ENCODE measurements at places on chromosomes 6 and 20.

DNA sequence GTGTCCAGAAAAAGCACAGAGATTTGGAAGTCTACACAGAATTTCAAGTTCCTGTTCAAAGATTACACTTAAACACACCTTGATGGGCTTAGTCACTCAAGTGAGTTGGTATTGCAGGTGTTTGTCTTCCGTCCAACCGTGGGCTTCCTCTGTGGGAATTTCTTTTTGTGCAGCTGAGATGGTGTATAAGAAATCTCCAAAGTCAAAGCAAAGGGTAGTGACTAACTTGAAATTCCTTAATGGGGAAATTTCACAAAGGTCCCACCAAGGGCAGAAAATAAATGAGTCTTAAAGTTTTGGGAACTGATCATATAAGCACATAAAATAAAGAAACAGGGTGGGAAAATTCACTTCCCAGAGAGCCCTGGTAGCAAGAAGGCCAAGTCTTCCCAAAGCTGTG is 102.0 kb upstream of the TNFAIP3 start:
- DNase-seq, result no peak

DNA sequence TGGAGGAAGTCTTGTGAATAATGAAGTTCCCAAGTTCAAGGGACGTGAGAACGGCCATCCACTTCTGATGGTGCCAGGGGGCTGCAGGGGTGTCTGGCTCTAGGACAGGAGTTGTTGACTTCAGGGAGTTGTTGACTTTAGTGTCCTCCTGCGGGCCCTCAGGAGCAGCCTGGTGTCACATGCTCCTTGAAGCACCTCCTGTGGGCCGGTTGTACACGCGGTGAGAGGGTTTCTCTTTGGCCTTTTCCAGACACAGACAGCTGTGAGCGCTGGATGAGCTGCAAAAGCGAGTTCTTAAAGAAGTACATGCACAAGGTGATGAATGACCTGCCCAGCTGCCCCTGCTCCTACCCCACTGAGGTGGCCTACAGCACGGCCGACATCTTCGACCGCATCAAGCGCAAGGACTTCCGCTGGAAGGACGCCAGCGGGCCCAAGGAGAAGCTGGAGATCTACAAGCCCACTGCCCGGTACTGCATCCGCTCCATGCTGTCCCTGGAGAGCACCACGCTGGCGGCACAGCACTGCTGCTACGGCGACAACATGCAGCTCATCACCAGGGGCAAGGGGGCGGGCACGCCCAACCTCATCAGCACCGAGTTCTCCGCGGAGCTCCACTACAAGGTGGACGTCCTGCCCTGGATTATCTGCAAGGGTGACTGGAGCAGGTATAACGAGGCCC is 77.8 kb downstream of the ISM1 start:
- DNase-seq, result no peak

- DNase-seq, result no peak
Measured at GRCh38 chr6:109760208-109760607, 69.1 kb downstream of the FIG4 start.

DNA sequence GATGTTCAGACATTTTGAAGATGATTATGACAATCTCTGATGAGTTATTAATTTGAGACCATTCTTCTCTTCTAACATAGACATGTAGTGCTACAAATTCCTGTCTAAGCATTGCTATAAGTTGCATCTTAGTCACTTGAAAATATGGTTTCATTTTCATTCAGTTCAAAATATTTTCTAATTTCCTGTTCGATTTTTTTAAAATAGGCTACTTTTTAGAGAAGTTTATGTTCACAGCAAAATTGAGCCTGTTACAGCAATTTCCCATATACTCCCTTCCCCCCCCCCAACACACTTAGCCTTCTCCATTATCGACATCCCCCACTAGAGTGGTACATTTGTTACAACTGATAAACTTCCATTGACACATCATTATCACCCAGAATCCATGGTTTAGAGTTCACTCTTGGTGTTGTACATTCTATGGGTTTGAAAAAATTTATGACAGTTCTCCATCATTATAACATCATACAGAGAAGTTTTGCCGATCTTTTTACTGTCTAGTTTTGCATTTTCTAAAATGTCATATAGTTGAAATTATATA is 31.2 kb downstream of the PLAGL1 start:
- DNase-seq, result no peak

- no peak for DNase-seq
Measured at GRCh38 chr6:6703699-6704098, 115.2 kb downstream of the LY86 start.

DNA sequence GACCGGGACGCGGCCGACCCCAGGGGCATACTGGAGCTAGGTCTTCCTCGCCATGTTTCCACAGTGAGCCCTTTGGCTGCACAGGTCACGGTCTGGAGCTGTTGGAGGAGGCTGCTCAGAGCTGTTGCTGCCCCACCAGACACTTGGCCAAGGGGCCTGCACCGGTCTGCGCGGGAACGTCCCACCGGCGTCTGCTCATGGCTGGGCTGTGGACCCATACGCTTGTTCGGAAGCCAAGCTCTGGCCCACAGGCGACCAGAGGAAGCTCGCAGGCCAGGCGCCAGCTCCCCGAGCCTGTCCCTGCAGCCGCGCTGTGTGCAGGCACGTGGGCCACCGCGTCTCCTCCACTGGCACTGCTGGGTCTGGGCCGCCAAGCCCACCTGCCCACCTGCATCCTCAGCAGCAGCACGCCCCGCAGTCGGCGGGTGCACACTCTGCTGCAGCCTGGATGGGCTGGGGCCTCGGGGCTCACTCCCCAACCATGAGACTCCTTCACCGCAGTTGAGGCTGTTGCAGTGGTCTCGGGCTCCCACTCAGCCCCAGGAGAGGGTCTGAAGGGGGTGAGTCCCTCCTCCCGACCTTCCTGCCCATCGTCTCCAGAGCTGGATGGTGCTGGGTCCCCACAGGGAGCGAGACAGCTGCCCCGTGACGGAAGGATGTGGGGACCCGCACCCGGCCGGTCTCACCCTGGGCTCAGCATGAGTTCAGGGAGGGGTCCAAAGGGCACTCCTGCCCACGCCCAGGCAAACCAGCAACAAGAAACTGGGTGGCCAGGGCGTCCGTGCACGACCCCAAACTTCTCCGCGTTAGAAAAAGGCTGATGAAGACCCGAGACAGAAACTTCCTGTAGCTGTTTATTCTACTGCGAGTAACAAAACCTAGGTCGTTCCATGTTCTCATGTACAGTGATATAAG is 15.5 kb upstream of the TCFL5 start:
- peak; percentile 87 for DNase-seq

DNA sequence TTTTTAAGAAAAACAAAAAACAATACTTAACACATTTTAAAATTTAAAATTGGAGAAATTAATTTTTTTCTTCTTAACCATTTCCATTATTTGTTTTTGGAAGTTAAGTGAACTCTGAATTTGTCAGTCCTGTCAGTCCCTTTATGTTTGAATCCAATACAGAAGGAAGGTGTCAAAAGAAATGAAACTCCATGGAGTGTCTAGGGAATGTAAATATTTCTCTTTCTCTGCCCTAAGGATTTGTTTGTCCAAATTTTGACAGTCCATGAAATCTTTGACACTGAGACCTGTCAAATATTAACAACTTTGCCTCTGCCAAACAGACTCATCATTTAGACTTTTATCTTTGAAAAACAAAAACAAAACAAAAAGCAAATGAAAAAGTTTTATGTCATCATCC is 166.4 kb downstream of the EPHA7 start:
- no peak for DNase-seq

- no peak for DNase-seq
Measured at GRCh38 chr6:79201143-79201542, 33.3 kb downstream of the HMGN3 start.

GRCh38 chr6:111423960-111424846 is 58.8 kb downstream of the REV3L start:
- DNase-seq, result no peak

GRCh38 chr6:46963626-46964025 is 41.9 kb upstream of the ADGRF5 start:
- no peak for DNase-seq

GRCh38 chr6:55227862-55228261 is 53.5 kb downstream of the HCRTR2 start:
- no peak for DNase-seq

- no peak for DNase-seq
Measured at GRCh38 chr20:59165396-59165795, 1.8 kb downstream of the ZNF831 start.

DNA sequence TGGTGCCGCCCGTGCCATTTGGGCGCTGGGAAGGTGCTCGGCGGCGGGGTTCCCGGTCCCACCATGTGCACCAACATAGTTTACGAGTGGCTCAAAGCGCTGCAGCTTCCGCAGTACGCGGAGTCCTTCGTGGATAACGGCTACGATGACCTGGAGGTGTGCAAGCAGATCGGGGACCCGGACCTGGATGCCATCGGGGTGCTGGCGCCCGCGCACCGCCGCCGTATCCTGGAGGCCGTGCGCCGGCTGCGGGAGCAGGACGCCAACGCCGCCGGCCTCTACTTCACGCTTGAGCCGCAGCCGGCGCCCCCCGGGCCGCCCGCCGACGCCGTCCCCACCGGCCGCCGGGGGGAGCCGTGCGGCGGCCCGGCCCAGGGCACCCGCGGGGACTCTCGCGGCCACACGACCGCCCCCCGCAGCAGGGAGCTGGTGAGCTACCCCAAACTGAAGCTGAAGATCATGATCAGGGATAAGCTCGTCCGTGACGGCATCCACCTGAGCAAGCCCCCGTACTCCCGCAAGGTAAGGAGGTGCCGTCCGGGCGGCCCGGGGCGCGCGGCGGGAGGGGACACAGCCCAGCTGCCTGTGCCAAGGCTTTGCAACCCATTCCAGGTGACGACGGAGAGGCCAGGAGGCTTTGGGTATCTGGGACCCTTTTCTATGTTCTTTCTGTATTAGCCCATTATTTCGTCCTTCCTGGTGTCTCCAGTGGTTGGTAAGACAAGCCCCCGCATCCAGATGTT is 547 bp downstream of the SAMD5 start:
- DNase-seq, result no peak

DNA sequence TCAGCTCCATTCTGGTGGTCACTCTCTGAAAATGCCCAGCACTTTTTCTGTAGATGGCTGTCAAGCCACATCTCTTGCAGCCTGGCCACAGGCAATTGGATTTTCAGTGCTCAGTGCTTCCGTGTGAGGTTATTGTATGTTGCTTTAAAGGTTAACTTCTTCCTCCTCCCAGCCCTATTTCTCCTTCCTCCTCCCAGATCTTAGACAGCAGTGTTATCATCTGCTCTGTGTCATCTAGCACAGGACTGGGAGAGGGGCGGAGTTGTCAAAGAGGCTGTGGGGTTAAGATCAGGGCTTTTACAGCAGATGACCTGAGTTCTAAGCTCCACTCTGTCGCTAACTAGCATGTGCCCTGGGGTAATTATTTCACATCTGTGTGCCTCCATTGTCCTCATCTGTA is 129.0 kb downstream of the PHACTR3 start:
- peak; percentile 38 for DNase-seq

DNA sequence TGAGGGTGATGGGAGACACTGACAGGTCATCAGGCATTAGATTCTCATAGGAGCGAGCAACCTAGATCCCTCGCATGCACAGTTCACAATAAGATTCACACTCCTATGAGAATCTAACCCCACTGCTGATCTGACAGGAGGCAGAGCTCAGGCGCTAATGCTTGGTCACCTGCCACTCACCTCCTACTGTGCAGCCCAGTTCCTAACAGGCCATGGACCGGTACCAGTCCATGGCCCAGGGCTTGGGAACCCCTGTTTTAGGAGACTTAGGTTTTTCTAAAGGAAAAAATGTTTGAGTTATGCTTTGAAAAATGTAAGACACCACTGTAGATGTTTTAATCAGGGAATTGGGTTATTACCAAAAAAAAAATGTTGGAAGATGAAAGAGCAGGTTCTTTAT is 6.7 kb downstream of the HLA-E start:
- DNase-seq, result no peak

GRCh38 chr6:108798670-108799353 is 49.4 kb upstream of the ARMC2 start:
- no peak for DNase-seq

- peak; percentile 51 for DNase-seq
Measured at GRCh38 chr20:53809217-53809616, 215.6 kb upstream of the ZNF217 start.

DNA sequence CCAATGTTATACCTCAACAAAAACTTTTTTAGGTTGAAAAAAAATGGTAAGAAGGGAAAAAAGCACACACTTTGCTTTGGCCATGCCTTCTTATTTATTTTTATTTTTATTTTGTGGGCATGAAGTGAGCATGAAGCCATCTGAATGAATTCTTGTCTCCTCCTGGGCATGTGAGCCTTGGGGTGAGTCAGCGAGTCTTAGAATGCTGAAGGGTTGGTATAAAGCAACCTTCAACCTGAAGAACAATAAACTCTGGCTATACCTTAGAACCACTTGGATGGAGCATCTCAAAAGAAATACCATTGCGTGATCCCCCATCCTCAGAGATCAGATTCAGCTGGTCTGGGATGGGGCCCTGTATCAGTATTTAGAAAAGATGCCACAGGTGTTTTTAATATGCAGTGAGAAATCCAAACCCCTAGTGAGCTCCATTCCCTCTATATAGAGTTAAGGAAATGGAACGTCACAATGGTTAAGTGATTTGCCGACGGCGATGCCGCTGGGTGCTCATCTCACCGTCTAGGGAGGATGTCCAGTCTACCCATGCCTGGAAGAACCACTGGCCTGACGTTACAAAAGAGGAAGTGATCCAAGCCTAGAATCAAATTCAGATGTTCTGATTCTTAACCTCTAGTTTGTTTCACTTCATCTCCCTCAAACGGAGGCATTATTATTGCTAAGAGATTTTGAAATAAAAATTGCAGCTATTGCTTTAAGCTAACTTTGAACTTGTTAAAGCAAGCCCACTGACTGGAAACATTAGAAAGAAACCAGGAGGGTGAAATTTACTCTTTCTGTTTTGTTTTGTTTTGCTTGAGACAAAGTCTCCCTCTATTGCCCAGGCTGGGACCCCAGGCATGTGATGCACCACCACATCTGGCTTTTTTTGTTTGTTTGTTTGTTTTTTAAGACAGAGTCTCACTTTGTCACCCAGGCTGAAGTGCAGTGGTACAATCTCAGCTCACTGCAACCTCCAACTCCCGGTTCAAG is 67.1 kb downstream of the EDN1 start:
- no peak for DNase-seq

DNA sequence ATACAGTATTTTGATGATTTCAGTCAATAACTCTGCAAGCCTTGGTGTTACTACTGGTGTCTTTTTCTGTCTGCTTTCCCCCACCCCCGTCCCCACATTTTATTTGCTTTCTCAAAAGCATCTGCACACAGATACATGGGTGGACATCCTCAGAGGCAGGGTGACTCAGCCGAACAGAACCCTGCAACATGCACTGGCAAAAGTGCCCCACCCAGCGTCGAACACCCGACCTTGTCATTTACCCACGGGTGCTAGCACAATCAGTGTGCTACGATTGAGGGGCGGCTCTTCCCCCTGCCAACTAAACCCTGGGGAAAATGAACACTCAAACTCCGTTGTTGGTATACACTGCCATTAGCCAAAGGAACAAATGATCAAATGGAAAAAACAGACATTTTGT is 115.9 kb upstream of the NAA20 start:
- no peak for DNase-seq

- DNase-seq, result peak; percentile 69
Measured at GRCh38 chr20:36279776-36280175, 26.4 kb upstream of the DLGAP4 start.

GRCh38 chr6:158205169-158205944 is 37.2 kb downstream of the GTF2H5 start:
- no peak for DNase-seq

GRCh38 chr6:150866991-150867501 is 1.5 kb downstream of the MTHFD1L start:
- no peak for DNase-seq

All from RWPE2 (cell line).